Activated T-helper 2 cell treated with anti-CD3 and anti-CD28 coated beads, Interferon-gamma antibody, Interleukin-2, Interleukin-4, amounts not matched to agents 10 μg/mL and 5 μg/mL and 100 μg/mL, durations not matched to agents 14 hours and 24 hours and 36 hours (primary cell): ENCODE measurements at places on chromosomes 3 and 15.

DNA sequence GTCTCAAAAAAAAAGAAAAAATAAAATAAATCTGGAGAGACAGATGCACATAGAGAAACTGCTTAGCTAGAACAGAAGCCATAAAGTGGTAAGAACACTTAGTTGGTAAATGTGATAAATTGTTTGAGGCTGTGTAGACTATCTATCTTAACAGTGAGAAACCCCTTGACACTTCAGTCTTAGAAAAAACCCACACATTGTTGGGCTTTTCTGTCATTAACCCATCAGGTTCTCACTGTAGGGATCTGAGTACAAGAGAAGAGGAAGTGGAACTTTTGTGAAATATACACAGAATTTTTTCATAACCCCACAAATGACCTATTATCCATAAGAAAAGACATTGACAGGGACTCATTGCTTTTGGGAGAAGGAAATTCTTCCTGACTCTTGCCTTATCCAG, 24.4 kb downstream of the TP63 start:
- DNase-seq, result no peak

DNA sequence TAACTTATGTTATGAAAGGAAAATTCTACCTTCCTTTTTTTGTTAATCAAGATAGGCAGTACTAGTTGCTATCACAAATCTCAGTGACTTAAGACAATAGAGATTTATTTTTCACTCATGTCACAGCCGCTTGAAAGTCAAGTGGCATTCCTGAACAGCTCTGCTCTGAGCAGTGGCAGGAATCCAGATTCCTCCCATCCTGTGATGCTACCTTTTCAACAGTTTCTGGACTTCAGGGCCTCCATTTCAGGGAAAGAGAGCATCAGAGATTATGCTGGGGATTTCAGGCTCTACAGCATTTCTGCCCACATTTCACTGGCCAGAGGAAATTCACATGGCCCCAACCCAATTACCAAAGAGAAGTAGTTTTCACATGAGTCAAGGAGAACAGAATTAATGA, 83.4 kb downstream of the IL1RAP start:
- no peak for DNase-seq

- DNase-seq, result no peak
Observed at GRCh38 chr3:196496183-196496582, 7.4 kb downstream of the RNF168 start.

- no peak for DNase-seq
Observed at GRCh38 chr3:101938262-101938847, 89.0 kb downstream of the NFKBIZ start.

DNA sequence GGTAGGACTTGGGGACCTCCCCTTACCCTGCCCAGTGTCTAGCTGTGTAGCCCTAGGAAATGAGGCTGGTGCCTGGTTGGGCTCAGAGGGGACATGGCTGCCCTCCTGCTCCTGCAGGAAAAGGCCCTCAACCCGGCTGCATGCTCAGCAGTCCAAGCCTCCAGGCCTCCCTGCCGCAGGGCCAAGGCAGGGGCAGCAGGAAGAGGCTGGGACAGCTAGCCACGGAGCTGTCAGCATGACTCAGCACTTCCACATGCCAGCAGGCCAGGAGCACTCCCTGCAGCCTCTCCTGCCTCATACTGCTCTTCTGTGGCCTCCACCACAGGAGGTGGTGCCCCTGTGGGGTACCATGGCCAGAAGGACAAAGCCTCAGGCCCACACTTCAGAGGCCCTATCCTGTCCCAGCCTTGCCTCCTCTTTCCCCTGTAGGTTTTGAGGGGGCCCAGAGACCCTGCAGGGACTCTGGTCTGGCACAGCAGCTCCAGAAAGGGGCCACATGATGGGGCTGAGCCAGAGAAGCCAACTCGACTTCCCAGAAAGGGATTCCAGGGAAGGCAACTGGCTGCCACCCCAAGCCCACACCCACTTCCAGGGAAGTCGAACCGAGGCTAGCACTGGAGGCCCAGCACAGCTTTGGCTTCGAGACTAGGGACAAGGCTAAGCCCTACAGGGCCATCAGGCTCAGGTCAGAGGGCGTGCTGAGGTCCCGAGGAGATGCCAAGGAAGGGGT, 19.5 kb downstream of the TKT start:
- no peak for DNase-seq
